ENCODE measurements at places on chromosomes 2 and 18.

DNA sequence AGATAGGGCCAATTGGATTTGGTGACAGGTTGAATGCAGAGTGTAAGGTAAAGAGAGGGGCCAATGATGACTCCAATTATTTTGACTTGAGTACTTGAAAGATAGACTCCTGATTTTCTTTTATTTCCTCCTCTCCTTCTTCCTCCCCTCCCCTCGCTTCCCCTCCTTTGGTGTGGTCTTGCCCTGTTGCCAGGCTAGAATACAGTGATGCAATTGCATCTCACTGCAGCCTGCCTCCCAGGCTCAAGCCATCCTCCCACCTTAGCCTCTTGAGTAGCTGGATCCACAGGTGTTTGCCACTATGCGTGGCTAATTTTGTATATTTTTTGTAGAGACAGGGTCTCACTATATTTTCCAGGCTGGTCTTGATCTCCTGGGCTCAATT lies 2.3 kb downstream of the DGUOK start:
- DNase-seq: no peak

DNA sequence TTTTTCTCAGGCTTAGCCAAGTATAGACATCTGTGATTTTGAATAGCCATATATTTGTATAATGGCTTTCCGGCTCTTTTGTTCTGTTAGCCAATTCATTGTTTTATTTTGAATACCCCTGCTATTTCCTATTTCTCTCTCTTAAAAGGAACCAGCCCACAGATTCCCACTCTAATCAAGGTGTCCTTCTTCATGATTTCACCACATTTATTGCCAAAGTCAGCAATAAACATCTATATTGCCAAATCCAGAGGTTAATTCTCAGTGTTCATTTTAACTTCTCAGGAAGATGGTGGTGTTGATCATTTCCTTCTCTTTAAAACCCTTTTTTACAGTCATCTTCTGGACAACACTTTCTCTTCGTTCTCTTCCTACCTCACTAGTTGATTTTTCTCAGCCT lies 13.1 kb upstream of the ITPRID2 start:
- DNase-seq: no peak

DNA sequence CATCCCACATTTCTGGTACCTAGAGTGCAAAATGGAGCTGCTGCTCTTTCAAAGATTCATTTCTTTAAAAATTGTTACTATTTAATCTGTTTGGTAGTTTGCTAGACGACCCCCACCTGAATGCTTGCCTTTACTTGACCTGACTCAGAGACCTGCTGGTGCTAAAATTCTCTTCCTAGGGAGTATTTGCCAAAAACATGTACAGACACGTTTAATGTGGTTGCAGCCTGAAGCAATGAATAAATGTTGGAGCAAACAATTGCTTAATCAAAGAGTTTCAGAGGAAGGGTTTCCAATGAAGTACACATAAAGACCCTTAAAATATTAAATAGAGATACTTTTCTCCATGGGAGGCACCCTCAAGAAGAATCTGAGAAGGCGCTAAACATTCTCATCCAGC lies 734.4 kb downstream of the CBLN2 start:
- no peak for DNase-seq

DNA sequence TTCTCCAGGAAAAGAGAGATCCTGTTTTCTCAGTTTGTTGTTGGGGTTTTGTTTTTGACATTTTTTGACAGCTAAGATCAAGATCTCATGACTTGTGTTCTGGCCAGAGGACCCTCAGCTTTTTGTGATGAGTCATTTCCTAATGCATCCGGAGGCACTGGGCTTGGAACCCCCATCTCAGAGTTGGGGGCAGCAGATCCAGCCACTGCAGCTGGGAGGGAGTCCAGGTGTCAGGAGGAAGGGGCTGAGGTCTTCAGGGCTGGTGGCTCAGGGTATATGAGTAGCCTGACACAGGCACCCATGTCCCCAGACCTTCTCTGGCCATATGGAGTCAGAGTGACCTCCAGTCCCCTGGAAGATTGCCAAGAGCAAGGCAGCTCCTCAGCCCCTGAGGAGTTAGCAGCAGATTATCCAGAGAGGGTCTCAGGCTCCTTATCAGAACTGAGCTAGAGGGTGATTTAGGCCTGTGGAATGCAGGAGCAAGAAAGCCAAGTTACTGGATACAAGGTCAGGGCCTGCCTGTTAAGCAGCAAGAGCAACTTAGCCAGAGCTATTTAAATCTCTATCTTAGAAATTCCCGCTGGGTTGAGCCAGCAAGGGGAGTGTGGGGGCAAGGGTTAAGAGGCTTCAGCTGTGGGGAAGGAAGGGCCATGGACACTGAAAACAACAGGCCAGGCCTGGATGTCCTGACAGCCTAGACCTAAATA lies 62.4 kb downstream of the TANC1 start:
- DNase-seq: no peak

DNA sequence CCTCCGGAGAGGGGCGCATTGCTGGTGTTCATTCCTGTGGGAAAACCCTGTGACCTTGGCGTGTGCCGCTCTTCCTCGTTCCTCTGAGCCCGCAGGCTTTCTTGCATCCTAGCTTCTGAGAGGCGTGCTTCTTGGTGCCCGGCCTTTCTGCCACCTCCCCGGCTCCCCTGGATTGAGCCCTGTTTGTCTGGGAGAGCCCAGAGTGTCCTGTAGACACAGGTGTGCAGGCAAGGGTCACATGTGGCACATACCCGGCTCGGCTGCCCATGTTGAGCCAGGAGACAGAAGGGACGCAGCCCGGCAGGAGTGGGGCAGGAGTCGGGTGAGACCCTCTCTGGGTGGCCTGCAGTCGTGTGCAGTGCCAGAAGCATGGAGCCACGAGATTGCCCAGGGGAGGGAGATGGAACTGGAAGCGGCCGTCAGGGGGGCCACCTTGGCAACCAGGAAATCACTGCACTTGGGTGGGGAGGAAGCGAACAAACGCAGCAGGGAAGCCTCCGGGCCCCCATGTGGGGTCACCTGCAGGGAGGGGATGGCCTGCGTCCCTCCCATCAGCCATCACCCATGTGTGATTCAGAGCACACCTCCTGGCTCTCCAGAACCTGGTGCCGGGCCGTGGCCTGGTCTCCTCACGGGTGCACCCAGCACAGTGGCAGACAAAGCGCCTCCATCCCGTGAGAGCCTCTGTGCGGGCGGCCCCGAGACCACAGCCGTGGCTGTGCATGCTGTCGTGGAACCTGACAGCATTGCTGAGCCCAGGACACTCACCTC lies 92.9 kb downstream of the SH3BP4 start:
- no peak for DNase-seq

DNA sequence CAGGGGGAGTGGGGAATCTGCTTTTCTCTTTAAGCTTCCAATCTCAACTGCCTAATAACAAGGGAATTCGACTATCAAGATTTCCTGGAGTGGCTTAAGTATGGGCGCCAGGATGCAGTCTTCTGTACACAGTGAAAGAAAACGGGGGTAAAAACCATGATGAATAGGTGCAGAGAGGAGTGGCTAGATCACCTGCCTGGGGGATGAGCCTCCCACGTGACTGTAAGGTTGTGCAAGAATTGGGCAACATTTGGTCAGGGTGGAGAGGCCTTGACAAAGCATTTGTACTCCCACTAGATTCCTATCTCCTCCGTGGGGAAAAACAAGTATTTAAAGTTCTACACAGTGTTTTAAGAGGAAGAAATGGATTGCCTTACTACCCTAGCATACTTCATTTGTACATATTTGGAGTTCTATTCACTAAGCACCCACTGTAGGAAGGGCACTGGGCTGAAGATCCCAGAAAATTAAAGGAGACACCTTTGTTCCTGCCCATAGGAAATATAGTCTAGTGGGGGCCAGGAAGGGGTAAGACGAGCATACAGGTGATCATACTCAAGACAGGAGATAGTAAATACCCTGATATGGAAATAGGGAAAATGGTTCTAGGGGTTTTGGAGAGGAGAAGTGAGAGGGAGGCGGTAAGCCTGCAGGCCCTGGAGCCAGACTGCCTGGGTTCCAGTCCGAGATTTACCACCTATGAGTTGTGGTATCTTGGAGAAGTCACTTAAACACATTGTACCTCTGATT lies 29.2 kb downstream of the EPAS1 start:
- no peak for DNase-seq

Data from activated T-cell treated with anti-CD3 and anti-CD28 coated beads, Interleukin-2, amount 50 U/mL, for 72 hours (primary cell).